Sigmoid colon (tissue), 7 donors: ENCODE measurements at places on chromosomes 12 and 14. TPM values are rescaled to one million over a fixed set of nuclear protein-coding genes. Genes with fewer than 3 reads are reported as not detected.

CDKL1 gene
- 39.8 TPM for total RNA-seq

- DNase-seq: peak; percentile 18
These were observed 35.1 kb upstream of the C14orf180 start for GRCh38 chr14:104544362-104544961.

ZFHX2 gene
- total RNA-seq: 0.33 TPM

GRCh38 chr12:26264215-26264838 lies 69.0 kb downstream of the SSPN start:
- DNase-seq: no peak

DNA sequence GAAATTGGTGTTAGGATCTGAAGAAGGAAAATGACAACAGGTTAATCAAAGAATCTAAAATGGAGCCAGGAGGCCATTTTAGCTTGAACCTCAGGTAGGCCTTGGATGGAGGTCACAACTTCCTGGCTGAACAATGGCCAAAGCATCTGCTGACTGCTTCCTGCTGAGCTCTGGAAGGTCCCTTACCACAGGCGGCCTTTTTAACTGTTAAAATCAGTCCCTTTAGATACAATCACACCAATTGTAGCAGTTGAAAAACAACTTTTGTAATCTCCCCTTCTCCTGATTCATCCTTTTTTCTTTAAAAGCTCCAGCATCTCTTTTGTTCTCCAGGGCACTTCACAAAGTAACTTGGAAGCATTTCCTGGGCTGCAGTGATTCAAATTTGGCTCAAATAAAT lies 388.8 kb downstream of the PDZRN4 start:
- no peak for DNase-seq

DNA sequence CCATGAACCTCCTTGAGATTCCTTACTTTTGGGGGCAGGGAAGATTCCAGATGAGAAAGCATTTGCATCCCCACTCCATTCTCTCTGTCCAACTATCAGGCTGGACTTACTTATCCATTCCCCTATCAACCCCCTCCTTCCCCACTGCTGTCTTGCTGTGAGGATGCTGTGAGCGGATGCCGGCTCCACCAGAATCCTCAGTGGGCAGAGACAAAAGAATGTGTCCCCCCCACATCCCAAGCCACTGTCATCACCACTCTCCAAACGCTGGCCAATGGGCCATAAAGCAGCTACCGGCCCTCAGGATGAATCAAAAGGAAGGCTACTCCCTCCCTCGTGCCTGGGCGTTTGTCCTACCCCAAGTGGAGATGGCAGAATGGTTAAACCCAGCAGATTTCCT lies 173.0 kb upstream of the NTF3 start:
- DNase-seq: no peak

- DNase-seq: no peak
These were observed 24.8 kb downstream of the MUCL1 start for GRCh38 chr12:54879150-54879549.

DNA sequence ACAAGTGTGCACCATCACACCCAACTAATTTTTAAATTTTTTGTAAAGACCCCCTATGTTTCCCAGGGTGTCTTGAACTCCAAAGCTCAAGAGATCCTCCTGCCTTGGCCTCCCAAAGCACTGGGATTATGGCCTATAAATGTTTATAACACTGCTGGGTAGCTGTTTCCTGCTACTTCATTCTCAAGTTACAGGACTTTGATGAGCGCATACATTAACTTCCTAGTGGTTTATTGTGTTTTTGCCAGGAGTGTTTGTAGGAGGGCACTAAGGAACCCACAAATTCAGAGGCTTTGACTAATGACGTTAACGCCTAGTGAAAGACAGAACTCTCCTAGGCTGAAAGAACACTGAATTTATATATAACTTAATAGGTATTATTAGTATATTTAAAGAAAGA lies 15.2 kb upstream of the NAA30 start:
- no peak for DNase-seq

DHRS4L2 gene
- 8.0 TPM for total RNA-seq

LPCAT3 gene
- total RNA-seq: 25.5 TPM

MYF5 gene
- total RNA-seq: not detected

SLC35E3 gene
- total RNA-seq: 5.3 TPM

PCK2 gene
- total RNA-seq: 12.2 TPM

- no peak for DNase-seq
These were observed 126.7 kb downstream of the CALM1 start for GRCh38 chr14:90523544-90523943.

GRCh38 chr12:62604871-62605270 lies 138.2 kb downstream of the MON2 start:
- DNase-seq: no peak

GRCh38 chr12:38783304-38783703 lies 122.1 kb downstream of the CPNE8 start:
- DNase-seq: no peak

RNASE2 gene
- total RNA-seq: 2.9 TPM

- no peak for DNase-seq
These were observed 941.9 kb downstream of the NRXN3 start for GRCh38 chr14:79111987-79112501.

DNA sequence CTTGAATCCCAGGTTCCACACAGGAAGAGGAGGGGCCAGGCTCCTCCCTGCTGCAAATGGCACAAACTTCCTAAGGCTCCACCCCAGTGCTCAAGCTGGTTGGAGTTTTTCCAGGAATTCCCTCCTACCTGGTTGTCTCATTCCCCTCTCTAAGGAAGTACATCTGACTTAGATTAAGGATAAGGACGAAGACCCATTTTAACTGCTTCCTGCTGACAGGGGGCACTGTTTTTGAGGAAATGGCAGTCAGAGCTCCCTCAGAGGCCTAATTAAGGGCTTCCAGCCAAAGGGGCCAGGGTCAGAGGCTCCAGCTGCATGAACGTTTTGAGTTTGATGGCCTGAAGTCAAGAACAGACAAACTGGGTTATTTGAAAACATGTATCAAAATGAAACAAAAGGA lies 1084.7 kb downstream of the SLC6A15 start:
- no peak for DNase-seq

GRCh38 chr14:51202914-51203665 lies 37.0 kb upstream of the TMX1 start:
- DNase-seq: no peak

GRCh38 chr12:89756194-89756584 lies 47.6 kb upstream of the ATP2B1 start:
- no peak for DNase-seq

MIPOL1 gene
- total RNA-seq: 12.1 TPM

DNA sequence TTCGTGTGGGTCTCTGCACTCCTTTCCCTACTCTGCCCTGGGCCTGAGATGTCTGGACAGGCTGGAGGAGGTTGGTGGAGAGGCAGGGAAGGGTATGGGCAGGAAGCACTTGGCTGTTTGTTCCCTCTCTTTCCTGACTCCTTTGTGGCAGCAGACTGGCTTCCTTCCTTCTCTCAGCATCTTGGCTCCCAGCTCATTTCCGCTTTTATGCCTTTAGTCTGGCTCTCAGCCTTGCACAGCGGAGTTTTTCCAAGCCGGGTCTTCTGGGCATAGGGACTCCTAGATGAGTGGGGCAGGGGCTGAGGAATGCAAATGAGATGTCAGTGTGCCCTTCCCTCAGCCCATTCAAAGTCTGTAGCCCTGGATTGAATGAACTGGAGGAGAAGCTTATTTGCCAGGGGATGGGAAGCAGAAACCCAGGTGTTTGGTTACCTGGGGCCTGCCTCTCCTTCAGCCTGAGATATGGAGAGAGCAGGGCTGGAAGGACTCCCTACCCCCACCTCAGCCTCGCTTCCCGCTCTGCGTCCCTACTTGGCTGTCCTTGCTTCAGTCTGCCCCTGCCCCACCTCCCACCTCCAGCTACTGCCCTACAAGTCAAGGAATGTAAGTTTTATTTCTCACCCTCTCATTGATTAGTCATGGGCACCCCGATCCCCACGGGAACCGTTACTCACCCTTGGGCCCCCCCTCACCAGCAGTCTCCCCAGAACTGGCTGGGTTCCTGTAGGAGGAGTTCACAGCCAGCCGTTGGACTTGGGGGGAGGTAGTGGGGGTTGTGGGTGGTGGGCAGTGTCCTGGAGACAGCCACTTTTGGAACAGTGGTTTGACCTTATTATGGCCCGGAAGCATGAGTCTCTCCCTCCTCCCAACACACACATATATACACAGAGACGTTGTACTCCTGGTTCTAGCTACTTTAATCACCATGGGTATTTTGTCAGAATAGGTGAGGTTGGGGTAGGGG lies 9.3 kb upstream of the ITGA5 start:
- DNase-seq: peak; percentile 81

CIDEB gene
- 7.8 TPM for total RNA-seq

DNA sequence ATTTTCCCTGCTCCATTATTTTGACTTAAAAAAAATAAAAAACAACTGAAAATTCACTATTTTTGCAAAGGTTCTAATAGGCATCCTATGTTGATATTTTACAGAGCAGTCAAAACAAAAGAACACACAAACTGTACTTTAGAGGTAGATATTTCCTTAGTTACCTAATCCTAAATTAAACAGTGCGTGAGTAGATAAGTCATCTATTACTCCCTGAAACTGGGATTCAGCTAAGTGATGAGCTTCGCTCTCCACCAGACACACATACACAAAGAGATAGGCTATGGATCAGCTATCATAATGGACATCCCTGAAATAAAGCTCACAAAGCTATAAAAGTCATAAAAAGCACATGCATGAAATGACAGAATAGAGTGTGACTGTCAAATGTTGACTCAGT lies 398.7 kb downstream of the SOX5 start:
- DNase-seq: no peak

- DNase-seq: peak; percentile 98
These were observed 393 bp upstream of the DCAF5 start for GRCh38 chr14:69153152-69153872.

DNA sequence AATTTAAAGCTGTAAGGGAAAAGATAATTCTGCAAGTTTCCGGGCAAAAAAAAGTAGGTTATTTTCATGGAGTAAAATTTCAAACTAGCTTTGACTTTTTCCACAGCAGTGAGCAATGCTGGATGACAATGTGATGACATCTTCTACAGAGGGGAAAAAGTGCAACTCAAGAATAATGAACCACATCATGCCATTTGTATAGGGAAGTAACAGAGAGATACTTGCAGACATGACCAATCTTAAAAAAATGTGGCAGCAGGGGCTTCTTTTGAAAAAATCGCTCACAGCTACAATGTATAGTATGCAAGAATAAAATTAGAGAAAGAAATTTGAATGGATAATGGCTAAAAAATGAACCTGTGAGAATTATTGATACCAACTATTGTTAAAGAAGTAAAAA lies 115.5 kb downstream of the DHRS2 start:
- no peak for DNase-seq

CCDC184 gene
- total RNA-seq: 2.1 TPM
